CD4-positive, CD25-positive, alpha-beta regulatory T cell (primary cell): ENCODE measurements at places on chromosomes 3 and 15.

- no peak for DNase-seq
These were observed 11.8 kb downstream of the CD47 start for GRCh38 chr3:108079043-108079442.

DNA sequence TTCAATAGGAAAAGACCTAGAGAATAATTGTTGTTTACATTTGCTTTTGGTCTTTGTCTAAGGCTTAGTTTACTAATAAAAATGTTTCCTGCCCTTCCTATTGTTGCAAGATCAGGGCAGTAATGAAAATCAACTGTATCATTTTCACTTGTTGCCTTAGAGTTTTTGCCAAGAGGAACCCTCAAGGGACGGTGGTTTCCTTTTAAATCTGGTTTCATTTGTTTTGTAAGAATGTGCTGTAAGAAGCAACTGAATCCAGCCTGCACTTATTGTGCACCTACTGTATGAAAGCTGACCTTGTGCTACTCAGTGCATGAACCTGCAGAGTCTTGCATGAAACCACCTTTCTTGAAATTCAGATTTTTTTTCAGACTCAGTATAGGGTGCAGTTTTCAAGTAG is 5.3 kb downstream of the IGF1R start:
- no peak for DNase-seq

DNA sequence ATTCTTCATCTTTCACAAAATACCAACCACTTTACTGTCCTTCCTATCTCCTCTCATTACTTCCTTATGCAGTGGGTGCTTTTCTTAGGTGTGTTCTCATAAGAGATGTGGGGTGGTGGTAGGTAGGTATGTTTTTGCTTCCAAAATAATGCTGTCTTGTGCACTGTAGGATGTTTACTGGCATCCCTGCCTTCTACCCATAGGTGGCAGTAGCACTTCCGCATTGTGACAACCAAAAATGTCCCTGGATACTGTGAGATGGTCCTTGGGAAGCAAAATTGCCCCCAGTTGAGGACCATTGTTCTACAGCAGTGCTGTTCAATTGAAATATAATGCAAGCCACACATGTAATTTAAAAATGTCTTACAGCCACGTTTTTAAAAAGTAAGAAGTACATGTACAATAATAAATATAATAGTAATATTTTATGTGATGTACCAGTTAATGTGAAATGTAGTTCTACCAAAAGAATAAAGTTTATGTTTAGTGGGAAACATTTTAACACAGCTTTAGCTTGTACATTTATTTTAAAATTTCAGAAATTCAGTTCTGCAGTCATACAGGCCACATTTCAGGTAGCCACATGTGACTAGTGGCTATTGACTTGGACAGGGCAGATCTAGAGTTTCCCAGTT is 75.2 kb downstream of the NEO1 start:
- DNase-seq = peak; percentile 56

GRCh38 chr3:180626844-180627243 is 24.9 kb downstream of the TTC14 start:
- DNase-seq = no peak

DNA sequence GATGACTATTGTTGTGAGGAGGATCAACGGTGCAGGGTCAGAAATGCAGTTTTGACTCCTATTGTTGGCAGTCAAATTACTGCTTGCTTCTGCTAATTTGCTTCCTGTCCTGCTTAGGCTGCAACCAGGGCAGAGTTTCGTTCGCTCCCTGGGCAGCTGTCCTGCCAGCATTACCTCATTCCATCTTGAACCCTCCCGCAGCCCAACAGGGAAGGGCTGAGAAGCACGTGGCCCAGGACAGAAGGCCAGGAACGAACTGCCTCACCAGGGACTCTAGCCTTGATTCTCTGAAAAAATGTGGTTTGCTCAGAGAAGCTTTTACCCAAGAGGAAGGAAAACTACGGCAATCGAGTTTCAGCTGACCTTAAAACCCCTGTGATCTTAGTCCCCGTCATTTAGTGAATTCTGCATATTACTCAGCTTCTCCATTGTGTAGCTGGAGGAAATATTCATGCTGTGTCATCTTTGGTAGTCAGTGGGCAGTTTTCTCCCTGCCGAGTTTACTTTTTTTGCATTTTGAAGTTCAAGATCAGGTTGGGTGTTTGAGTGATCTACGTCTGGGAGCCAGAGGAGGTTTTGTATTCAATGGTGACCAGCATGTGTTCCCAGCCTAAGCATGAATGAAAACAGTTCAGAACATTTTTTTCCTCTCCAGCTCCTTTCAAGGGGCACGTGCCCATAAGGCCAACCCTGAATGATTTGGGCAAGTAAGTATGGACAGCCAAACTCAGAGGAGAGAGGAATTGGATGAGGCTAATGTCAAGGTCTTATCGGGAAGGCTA is 23.0 kb downstream of the TLNRD1 start:
- peak; percentile 78 for DNase-seq

DNA sequence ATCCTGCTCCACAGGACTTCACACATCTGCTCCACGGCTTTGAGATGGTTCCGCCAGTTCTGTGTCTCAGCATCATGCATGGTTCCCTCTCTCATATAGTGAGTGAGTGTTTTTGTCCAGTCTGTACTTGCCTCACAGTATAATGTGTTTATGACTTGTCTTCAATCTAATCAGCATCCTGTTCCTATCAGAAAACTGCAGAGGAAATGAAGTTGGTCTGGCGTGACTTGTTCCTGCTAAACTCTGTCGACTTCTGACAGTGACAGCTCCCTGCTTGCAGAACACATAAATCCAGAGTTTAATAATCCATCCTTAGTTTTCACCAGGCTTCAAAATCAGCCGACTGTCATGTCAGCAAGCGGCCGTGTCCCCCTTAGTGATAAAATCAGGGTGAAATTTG is 222.3 kb downstream of the SLCO3A1 start:
- DNase-seq = peak; percentile 20

DNA sequence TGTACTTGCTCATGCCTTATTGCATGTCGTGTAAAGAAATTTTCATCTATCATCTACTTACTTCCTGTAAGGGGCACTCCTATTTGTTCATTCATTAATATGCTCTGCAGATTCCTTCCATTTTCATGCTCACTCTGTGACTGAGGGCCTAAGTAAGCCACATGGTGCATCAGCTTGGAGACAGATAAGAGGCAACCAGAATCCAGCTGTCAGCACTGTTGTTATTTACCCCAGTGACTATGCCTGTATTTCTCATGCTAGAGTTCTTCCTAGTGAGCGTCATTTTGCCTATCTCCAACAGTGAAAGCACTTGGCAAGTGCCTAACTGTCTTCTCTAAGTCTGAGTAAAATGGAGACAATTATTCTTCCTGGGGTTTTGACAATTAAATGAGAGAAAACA is 124.8 kb upstream of the ABI3BP start:
- no peak for DNase-seq

DNA sequence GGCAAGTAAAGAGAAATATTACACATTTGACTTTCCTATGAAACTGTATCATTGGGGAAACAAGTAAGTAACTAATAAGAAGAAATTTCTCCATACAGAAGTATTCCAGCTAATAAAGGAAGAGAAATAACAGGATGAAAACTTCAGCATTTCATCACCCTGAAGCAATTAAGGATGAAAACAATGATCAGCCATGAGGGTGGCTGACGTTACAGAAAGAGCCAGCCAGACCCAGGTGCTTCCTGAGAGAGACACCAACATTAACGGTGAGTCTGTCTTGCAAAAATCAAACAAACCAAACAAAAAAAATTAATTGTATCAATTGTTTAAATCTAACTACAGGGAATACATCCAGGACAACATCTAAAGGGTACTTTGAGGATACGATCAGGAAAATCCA is 190.0 kb downstream of the ARRDC4 start:
- DNase-seq = no peak

DNA sequence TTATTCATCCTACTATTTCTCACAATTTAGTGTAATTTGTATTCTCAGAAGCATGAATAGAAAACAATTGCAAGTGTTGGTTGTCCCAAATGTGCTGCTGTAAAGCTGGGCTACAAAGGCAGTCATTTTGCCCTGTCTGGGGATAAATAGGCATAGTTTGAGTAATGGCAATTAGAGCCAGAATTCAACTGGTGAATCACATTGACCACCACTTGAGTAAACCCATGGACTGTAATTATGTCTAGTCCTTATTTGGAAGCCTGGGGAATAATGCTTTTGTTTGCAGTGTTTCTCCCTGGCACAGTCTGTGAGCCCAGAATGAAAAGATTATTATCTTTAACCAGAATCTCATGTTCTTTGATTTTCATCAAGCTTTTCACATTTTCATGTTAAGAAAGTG is 30.5 kb upstream of the CHL1 start:
- DNase-seq = no peak

DNA sequence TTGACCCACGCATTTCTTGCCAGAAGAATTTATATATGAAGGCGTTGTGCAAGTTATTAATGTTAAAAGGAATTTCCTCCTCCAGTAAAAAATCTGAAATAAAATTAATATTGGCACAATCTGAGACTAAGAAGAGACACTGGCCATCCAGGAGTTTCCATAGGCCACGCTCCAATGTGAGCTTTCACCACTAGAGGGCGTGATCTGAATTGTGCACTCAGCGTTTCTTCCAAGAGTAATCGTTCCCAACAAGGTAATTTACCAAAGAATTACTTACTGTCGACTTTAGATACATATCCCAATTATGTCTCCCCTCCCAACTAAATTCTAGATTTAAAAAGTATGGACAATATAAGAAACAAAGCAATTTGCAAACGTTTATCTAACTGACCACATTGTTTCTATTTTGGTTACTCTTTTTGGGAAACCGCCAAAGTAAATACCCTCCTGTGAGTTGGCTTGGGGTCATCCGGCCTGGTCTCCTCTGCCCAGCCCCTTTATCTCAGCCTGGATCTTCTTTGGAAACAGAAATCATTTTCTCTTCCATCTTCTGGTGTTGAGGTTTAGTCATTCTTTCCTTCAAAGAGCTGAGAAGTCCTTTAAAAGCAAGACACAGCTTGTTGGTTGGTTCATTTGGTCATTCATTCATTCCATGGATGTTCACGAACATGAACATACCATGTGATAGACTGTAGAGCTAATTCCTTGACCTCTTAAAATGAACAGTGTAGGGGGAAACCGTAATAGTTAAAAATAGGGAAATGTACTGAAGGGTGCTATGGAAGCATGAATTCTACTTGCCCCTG is 26.2 kb downstream of the POLR2M start:
- peak; percentile 23 for DNase-seq

DNA sequence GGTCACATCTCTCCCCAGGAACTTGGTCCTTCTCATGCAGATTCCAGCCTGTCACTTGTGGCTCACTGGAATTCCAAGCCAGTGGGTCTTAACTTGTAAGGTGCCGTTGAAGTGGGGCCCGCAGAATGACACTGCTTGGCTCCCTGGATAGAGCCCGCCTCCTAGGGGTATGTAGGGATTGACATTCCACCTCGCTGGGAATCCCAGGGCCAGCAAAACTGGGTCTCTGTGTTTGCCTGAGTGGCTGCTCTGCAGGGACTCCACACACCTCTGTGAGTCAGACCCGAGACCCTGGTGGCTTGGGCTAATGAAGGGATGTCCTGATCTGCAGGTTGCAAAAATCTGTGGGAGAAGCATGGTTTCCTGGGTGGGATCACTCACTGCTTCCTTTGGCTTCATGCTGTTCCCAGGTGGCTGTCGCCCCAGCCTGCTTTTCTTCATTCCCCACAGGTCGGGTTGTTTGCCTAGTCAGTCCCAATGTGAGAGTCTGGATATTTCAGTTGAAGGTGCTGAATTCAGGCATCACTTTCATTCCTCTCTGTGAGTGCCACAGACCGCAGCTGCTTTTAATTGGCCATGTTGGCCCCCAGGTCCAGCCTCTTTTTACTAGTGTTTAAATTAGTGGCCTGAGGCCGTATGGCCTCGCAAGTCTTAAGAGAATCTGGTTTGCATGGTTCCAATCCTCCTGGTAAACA is 156.0 kb upstream of the TRIM42 start:
- DNase-seq = no peak

- no peak for DNase-seq
These were observed 151.3 kb upstream of the NR2E3 start for GRCh38 chr15:71658827-71659729.

DNA sequence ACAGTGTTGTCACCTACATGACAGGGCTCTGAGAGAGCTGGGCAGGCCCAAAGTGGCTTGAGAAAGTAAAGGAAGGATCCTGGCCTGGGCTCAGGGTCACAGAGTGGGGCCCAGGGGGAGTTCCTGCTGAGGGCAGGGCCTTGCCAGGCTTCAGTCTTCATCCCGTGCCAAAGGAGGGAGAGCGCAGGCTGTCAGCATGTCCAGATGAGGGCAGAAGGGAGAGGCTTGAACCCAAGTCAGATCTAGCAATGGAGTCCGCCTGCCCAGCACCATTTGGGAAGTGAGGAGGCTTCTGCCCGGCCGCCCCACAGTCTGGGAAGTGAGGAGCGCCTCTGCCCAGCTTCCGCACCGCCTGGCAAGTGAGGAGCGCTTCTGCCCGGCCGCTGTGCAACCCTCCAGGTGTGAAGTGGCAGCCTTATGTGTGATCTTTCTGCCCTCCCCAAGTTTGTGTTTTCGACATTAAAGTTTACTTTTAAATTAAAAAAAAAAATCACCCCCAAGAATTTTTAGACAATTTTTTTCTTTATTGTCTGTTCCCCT is 303.6 kb upstream of the PROK2 start:
- no peak for DNase-seq

- DNase-seq = peak; percentile 68
These were observed 4.4 kb downstream of the DALRD3 start for GRCh38 chr3:49013738-49014660.

- DNase-seq = no peak
These were observed 35.7 kb downstream of the MRPL46 start for GRCh38 chr15:88431441-88431840.
